ENCODE measurements at places on chromosomes 7 and 10. TPM values are rescaled to one million over a fixed set of nuclear protein-coding genes. Genes with fewer than 3 reads are reported as not detected.

DNA sequence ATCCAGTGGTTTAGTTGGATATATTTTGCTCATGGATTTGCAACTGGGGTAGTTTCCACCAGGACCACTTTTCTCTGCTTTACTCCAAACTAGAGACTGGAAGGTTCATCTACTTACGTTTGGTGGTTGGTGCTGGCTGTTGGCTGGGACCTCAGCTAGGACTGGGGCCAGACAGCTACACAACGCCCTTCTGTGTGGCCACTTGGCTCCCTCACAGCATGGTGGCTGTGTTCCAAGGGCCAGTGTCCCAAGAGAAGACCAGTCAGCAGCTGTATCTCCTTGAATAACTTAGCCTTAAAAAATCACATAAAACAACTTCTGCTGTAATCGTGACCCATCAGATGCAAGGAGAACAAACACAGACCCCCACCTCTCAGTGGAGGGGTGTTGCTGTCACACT, 4.2 kb upstream of the KCNH2 start:
- DNase-seq: no peak

TMEM130 gene
- total RNA-seq: 1.1 TPM

GRCh38 chr10:43002596-43002995, 74.3 kb upstream of the RET start:
- no peak for DNase-seq

DNA sequence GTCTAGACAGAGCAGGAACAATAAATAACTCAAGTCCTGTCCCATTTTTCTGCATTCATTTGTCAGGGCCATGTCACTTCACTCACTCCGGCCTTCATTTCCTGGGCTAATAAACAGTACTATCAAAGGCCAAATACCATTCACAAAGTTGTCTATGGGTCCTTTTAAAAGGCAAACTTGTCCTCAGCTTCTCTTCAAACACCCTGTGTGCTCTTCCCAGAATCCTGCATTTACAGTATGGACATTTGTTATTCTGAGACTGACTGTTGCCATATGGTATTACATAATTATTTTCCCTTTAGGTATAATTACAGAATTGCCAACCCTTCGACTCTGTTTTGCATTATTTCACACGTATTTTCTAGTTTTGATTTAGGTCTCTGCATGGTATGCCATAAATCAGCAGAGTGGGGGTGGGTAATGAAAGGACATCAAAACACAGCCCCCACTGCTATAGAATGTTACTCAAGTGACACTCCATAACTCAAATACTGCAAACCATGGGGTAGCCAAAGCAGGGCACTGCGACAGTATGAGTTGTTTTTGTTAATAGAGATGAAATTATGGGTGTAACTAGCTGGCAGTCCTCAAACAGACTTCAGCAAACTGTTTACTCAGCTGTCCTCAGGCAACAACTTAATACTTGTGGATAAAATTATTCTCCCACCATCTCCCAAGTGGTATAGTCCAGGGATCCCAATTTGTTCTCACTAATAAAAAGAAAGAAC, 183.7 kb downstream of the TRIL start:
- no peak for DNase-seq

- DNase-seq: no peak
Measured at GRCh38 chr7:18667466-18667865, 171.9 kb downstream of the HDAC9 start.

DNA sequence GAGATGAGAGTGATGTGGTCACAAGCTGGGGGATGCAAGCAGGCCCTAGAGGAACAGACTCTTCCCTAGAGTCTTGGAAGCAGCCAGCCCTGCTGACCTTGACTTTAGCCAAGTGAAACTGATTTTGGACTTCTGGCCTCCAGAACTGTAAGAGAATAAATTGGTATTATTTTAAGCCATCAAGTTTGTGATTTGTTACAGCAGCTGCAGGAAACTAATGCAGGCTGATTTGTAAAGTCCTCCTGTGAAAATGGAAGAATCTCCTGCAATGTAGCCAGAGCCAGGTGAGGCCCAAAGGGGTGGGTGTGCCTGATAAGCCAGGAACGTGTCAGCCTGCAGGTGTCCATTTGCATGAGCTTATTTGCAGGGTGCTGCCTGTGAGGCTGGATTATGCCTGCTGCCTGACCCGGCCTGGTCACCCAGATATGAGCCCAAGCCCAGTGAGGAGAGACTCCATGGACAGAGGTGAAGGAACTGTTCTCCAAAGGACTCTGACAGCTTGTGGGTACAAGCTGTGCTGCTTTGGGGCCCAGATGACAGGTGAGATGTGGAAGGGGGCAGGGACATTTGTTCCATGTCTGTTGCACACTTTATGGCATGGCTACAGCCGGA, 24.6 kb upstream of the PLEKHA1 start:
- no peak for DNase-seq

CCDC172 gene
- total RNA-seq: not detected

WNT8B gene
- not detected for total RNA-seq

GNAT3 gene
- total RNA-seq: not detected

TMEM139 gene
- total RNA-seq: 7.8 TPM

ACTR3C gene
- 4.1 TPM for total RNA-seq

GRCh38 chr10:125473143-125473793, 209.7 kb downstream of the TEX36 start:
- no peak for DNase-seq

DNA sequence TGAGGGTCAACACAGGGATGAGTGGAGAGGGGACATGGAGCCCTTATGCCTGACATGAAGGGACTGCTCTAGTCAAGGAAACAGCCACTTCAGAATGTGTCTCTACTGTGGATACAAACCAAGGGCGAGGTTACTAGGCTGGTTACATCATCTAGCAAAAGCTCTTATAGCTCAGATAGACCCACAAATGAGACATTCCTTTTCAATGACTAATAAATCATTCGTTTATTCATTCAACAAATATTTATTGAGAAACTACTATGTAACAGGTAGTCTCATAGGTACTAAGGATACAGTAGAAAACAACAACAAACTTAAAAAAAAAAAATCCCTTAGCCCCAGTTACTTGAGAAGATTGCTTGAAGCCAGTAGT, 219.5 kb downstream of the KIAA1217 start:
- DNase-seq: no peak

GRCh38 chr7:71746006-71746405, 614.1 kb downstream of the GALNT17 start:
- no peak for DNase-seq

EPO gene
- total RNA-seq: not detected

COL1A2 gene
- 67.0 TPM for total RNA-seq

- no peak for DNase-seq
Measured at GRCh38 chr10:5284311-5285057, 80.3 kb upstream of the UCN3 start.

ATOH7 gene
- not detected for total RNA-seq

HOXA4 gene
- total RNA-seq: 0.59 TPM

DNA sequence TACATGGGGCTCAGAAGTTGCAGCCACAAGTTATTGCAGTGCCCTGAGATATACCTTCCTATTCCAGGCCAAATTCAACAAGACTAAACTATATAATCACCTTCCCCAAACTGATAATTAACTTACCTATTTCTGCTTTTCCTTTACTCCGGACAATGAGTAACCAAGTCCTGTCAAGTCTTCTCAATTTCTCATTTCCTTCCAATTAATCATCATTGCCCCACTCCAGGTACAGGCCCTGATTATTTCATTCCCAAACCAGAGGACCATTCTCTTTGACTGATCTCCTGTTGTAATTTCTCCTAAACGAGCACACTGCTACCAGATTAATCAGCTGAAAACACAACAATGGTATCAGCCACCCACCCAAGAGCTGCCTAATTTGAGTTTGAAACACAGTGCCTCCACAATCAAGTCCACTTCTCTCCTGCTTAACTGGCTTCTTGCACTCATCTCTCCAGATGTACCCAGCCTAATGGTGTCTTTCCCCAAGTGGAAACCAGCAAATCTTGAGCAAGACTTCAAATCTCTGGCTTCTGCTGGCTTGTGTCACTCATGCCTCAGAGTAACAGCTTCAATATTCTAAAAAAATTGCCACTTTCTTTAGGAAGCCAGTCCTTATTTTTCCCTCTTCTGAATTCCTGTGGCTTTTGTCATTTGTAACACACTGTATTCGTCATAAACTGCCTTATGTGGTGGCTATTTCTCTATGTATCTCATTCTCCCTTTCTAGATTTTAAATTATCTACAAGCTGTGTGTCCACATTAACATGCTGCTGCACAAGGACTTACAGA, 89.1 kb downstream of the CDK6 start:
- no peak for DNase-seq

PANK1 gene
- 15.5 TPM for total RNA-seq

DNA sequence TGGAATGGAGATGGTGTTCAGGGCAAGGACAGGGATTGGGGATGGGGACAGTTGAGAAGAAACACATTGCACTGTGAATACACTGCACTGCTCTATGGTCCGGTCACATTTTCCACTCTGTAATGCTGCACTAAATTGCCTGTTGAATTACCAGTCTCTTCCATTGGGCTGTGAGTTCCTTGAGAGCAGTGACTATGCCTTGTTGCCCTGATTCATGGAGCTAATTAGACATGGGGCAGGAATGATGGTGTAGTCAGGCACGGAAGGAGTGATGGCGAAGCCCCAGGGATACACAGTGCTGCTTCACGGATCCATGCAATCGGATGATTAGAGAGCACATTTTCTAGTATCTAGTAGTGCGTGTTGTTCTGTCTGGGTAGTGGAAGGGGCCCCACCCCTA, 25.4 kb upstream of the GPAM start:
- no peak for DNase-seq

DNA sequence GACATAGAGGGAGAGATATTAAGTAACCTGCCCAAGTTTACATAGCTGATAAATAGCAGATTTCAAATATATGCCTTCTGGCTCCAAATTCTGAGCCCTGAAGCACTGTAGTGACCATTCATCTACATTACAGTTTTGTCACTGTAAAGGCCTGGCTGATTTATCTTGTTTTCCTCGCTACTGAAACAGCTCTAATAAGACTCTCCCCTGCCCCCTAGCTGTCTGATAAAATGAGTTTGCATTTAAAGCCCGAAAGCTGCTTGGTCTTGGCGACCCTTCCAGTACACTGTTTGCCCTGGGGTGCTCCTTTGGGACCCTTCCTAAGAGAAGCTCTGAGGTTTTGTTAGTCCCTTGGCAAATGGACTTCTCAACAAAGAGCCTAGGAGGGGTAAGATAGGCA, 59.7 kb upstream of the RAB11FIP2 start:
- no peak for DNase-seq

DNA sequence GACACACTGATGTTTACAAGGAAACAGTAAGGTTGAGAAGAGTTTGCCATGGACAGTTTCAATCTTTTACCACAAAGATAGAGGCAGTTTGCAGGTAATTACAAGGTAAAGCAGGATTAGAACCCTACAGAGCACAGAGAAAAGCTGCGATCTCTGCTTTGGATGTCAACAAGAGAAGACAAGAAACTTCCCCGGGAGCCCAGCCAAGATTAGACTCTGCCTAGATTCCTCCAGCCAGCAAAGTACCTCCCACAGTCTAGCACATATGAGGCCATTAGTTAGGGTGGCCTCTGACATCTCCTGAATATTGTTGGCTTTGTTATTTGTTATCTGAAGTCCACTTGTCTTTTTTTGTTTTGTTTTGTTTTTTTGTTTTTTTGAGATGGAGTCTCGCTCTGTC, 178.1 kb downstream of the CALN1 start:
- DNase-seq: no peak

LMBR1 gene
- 32.4 TPM for total RNA-seq

GRCh38 chr10:77578583-77579227, 58.9 kb downstream of the KCNMA1 start:
- DNase-seq: no peak

GRCh38 chr7:129969881-129970446, 17.2 kb upstream of the UBE2H start:
- DNase-seq: no peak

GRCh38 chr10:125187238-125188194, 27.2 kb upstream of the CTBP2 start:
- DNase-seq: no peak

- DNase-seq: no peak
Measured at GRCh38 chr10:5841965-5842364, 28.7 kb upstream of the GDI2 start.

GLI3 gene
- 1.5 TPM for total RNA-seq

DNA sequence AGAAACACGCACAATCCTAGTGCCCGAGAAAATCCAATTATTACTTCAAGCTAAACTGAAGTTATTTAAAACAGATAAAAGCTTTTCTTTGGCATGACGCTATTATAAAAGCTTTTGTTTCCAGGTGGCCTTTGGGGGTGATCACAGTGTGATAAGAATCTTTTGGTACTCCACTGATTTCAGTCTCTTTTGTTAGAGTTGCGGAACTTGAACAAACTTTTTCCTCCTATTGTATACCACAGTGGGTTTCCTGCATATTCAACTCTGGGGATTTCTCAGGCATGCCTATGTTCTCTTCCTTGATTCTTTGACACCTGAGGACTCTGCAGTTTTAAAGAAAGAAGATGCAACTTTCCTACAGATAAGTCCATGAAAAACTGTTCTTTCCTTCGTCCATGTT, 99.7 kb upstream of the PITRM1 start:
- no peak for DNase-seq

GRCh38 chr7:142542942-142543341, 206.3 kb upstream of the PRSS1 start:
- DNase-seq: no peak

HPSE2 gene
- total RNA-seq: not detected

DNAJC1 gene
- total RNA-seq: 56.9 TPM

GRCh38 chr7:138025215-138026186, 23.6 kb upstream of the CREB3L2 start:
- DNase-seq: no peak

DNA sequence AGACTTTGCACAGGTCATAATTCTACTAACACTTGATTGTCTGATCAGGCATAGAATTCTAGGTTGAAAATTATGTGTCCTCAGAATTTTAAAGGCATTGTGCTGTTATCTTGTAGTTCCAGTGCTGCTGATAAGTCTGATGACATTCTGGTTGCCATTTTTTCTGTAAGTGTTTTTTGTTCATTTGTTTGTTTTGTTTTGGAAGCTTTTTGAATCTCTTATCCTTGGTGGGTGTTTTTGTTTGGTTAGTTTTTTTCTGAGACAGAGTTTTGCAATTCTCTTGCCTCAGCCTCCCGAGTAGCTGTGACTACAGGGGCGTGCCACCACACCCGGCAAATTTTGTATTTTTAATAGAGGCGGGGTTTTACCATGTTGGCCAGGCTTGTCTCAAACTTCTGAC, 178.9 kb downstream of the CCDC71L start:
- no peak for DNase-seq

DPP6 gene
- total RNA-seq: 0.85 TPM

RET gene
- total RNA-seq: 0.12 TPM

GRCh38 chr7:16668978-16669377, 23.0 kb downstream of the BZW2 start:
- no peak for DNase-seq

PDE6C gene
- total RNA-seq: not detected

DNA sequence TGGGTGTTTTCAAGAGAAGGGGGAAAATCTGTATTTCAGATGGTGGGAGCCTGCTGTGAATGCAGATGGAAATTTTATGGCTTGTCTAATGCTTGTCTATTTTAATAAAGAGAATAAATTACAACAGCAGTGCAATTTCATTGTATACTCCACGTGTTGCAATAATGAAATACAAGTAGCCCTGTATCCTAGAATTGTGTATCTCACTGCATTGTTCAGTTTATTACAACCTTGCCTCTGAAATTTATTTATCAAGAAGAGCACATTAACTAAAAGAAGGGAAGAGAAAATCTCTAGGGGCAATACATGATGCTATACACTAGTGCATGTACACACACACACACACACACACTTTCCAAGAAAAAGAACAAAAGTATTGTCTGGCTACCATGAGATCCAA, 21.8 kb downstream of the ANK3 start:
- DNase-seq: no peak

- no peak for DNase-seq
Measured at GRCh38 chr7:29883462-29884398, 77.4 kb downstream of the WIPF3 start.

STRIP2 gene
- 8.5 TPM for total RNA-seq

All from right atrium auricular region (tissue), 2 donors.